H4 (cell line): ENCODE measurements at places on chromosomes 16 and 17. TPM values are rescaled to one million over a fixed set of nuclear protein-coding genes. Genes with fewer than 3 reads are reported as not detected.

WDR59 gene
- 6.5 and 21.7 TPM in 2 replicates for total RNA-seq

GRCh38 chr16:89837014-89837546 lies 8.8 kb downstream of the SPIRE2 start:
- no peak for DNase-seq

- DNase-seq = no peak
These were observed 43.6 kb upstream of the USP7 start for GRCh38 chr16:9007177-9007794.

GRCh38 chr17:75814900-75815373 lies 29.3 kb downstream of the UNC13D start:
- DNase-seq = no peak

G6PC1 gene
- total RNA-seq = not detected in 2 replicates

GRCh38 chr17:82930924-82931698 lies 91.3 kb upstream of the ZNF750 start:
- DNase-seq = no peak

- DNase-seq = no peak
These were observed 997 bp upstream of the CDH11 start for GRCh38 chr16:65122724-65123395.

HOXB1 gene
- not detected in 2 replicates for total RNA-seq

KRT13 gene
- not detected in 2 replicates for total RNA-seq

NPIPA2 gene
- not detected in 2 replicates for total RNA-seq

DNA sequence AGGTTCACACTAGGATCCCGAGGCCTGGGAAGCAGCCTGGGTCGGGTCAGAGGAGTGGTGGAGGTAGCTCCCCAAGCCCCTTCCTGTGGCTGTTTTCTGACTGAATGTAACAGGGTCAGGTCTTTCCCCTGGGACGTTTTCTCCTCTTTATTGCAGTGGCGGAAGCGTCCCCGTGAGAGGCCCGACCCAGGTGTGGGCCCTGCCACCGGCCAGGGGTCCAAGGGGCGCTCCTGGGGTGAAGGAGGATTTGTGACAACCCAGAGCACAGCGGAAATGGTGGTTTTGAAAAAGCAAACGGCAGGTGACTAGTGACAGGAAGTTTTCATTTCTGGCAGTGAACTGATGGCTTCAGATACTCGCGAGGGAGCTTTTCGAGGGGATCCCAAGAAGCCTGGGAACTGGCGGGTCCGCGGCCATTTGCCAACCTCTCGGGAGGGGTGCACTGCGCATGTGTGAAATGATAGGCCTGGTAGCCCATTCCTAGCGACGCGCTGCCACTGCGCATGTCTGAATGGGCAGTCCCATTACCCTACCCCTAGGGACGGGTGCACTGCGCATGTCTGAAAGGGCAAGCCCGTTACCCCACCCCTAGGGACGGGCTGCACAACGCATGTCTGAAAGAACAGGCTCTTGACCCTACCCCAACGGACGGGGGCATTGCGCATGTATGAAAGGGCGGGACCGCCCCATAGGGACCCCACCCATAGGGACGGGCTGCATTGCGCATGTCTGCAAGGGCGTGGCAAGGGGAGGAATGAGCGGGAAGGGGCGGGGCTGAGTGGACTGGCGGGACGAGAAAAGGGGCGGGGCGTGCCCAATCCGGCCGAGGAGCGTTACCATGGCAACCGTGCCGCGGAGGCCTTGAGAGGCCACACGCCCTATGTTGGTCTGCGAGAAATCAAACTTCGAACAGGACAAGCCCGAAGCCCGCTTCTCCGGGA lies 1747.9 kb downstream of the TP53TG3F start:
- peak; percentile 91 for DNase-seq
